COR-L47 (cell line): ENCODE measurements at places on chromosomes 2 and 18.

DNA sequence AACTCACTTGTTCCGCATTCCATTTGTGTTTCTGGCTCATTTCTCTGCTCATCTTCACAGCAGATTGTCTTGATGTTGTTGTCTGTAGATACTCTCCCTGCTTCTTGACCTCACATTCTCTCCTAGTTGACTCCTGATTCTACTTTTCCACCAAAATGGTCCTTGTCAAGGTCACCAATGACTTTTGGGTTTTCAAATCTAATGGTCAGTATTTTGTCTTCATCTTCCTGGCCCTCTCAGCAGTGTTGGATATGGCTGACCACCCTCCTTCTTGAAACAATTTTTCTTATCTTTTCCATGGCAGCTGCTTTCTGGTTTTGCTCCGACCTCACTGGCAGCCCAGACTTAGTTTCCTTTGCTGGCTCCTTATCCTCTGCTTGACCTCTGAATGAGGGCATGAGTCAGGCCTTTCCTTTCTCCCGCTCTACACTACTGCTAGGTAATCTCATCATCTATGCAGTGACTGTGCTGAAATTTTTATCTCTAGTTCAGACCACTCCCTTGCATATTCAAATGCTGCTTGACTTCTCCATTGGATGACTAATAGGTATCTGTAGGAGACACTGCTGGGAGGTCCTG, 386.6 kb upstream of the SPRED2 start:
- no peak for DNase-seq

DNA sequence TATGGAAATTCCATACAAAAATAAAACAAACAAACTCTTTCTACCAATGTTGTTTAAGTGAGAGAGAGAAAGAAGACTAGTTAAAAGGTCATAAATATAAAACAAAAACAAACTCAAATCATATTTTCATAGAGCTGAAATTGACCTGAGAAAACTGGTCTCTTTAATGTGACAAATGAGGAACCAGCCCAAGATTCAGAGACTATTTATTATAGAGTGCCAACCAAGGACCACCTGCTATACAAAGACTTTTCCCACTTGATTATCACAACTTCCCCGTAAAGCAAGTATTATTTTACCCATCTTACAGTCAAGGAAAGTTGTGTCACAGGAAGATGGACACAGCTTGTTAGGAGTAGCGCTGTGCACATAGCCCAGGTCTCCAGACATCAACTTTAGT, 13.3 kb downstream of the ANKRD44 start:
- no peak for DNase-seq

DNA sequence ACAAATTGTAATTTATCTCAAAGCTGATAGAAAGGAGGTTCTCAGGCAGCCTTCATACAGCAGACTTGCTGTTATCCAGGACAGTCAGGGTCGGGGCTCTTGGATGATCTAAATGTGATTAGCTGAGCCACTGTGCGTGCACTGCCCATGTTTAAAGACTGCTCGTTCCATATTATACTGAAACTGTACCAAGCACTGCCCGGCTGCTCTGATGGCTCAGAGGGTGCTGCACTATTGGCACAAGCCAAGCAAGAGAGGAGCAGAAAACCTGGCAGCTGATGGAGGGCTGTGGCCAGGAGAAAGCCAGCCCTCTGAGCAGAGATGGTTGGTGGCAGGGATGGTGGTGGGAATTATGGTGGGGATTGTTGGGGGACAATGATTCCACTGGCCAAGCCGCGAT, 63.4 kb downstream of the COL6A3 start:
- DNase-seq, result no peak

DNA sequence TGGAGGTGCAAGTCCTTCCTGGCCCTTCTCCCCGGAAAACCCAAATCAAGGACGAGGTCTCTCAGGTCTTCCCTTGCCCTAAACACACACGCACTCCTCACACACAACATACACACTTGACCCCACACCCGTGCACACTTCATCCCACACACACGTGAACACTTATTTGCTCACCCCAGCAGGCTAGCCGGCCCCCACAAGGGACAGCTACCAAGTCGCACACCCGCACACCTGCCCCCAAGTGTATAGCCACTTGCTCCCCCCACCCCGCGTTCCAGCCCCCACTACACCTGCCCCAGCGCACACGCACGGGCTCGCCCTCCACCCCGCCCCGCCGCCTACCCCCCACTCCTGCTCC, 359 bp downstream of the TGFBRAP1 start:
- DNase-seq, result no peak

DNA sequence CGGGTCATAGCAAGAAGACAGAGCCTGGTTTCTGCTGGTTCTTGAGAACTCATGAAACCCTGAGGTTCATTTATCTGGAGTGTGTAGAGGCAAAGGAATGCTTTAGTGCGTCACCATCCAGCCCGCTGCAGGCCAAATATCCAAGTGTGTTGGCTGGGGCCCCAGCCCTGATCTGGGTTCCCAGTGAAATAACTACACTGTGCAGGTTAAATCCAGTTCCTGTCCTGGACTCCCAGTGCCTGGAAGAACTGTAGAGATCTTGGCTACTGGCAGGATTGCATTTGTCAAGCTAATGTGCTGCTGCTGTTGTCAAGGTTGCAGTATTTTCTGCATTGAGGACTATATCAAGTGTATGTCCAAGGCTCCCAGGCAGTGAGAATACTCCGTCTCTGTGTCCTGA, 89.9 kb downstream of the MAPK4 start:
- DNase-seq, result no peak

GRCh38 chr2:55519938-55520885, 694 bp downstream of the CFAP36 start:
- DNase-seq, result no peak

GRCh38 chr2:241722896-241723454, 11.5 kb upstream of the D2HGDH start:
- DNase-seq, result no peak

GRCh38 chr18:35442701-35443100, 55.1 kb downstream of the INO80C start:
- no peak for DNase-seq

- peak; percentile 89 for DNase-seq
Observed at GRCh38 chr2:176473177-176473576, 203.9 kb downstream of the MTX2 start.

GRCh38 chr2:219041252-219041651, at the start of gene CFAP65:
CFAP65 (minus strand) TSS chr2:219041516; CDS start chr2:219039048, 2,468 bp downstream.
- peak; percentile 41 for DNase-seq

GRCh38 chr2:60934165-60934722, 52.9 kb downstream of the REL start:
- no peak for DNase-seq

GRCh38 chr18:32478317-32478716, 7.6 kb upstream of the GAREM1 start:
- no peak for DNase-seq

DNA sequence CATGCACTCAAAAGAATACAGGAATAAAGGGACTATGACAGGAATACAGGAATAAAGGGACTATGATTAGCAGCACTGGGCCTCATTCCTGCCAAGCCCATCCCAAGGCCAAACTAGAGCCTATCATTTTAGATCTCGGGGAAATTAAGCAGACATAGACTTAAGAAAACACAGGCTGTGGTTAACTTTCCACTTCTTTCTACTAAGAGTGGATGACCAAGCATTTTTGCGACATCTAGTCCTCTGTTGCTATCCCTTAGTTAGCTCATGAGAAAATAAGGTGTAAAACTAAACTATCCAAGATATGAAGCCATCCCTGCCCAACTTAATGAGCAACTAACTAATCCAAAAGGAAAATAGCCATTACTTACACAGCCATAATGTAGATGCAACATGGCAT, 5.9 kb downstream of the LYPD1 start:
- DNase-seq, result no peak

GRCh38 chr2:151905963-151906632, 77.9 kb upstream of the ARL5A start:
- DNase-seq, result no peak

- peak; percentile 23 for DNase-seq
Observed at GRCh38 chr2:239928391-239929350, 96.5 kb downstream of the NDUFA10 start.

GRCh38 chr2:170712653-170713542, 2.2 kb upstream of the SP5 start:
- no peak for DNase-seq

DNA sequence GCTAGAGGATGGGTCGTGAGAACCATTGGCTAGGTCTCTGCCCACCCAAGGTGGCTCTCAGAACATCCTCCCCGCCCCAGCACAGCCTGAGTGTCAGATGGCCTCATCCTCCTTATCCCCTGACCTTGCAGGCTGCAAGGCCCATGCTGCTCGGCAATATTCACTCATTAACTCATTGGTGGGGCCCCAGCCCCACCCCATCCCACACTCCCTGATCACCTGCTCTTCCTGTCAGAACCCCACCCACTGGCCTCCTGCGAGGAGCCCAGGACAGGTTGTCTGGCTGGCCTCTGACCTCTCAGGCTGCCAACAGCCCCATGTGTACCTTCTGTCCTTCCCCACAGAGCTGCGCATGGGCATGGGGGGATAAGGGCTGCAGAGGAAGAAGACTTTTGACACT, 5.3 kb downstream of the ADCY3 start:
- no peak for DNase-seq

GRCh38 chr18:68705119-68705518, 9.8 kb downstream of the TMX3 start:
- DNase-seq, result no peak

DNA sequence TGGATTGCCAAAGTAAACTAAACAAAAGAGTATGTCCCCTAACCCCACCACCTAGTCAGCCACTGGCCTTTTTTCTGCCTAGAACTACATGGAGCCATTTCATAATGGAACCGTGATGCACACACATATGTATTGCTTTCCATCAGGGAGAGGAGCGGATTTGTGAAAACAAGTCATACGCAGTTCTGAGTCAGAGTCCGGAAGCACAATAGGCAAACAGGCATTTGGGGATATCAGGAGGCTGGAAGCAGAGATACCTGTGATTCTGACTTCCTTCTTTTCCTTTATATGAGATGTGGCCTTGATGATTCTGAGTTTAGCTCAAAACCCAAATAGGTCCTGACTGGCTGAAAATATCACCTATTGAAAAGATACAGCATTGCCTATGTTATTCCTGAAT, 93.5 kb downstream of the TMEM163 start:
- DNase-seq, result no peak

DNA sequence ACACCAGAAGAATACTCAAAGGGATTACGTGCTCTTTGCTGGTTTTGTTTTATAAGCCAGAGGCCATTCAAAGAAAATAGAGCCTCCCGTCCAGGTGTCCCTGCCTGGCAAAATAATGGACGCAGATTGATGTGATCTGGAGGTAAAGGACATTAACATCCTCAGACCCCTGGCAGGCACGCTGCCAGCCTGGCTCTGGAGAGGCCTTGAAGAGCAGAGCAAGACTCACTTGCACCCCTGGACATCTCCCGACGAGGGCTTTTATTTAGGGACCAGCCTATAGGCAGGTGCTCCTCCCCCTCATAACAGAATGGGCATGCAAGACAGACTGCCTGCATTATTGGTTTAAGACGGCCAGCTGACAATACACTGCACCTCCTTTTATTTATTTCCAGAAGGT, 291.3 kb downstream of the BCL11A start:
- DNase-seq, result peak; percentile 65

DNA sequence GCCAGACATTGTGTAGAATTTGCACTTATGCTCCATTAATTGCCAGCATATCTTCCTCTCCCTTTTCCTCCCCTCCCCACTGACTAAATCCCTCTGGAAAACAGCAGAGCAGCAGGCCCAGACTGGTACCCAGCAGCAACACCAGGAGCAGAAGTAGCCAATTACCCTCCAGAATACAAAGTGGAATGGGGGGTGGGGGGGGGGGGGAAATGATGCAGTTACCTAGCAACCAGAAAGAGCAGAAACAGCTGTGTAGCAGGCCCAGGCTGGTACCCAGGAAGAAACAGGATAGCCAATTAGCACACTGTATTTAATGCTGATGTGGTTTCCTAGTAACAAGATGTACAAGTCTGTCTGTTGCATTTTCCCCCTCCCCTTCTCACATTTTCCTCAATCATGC, 52.3 kb downstream of the KLF7 start:
- DNase-seq, result peak; percentile 64

GRCh38 chr18:46429130-46429529, 227.9 kb downstream of the LOXHD1 start:
- no peak for DNase-seq

GRCh38 chr2:28391564-28392296, 928 bp upstream of the FOSL2 start:
- peak; percentile 54 for DNase-seq

- no peak for DNase-seq
Observed at GRCh38 chr18:35695803-35696202, 114.3 kb downstream of the GALNT1 start.

DNA sequence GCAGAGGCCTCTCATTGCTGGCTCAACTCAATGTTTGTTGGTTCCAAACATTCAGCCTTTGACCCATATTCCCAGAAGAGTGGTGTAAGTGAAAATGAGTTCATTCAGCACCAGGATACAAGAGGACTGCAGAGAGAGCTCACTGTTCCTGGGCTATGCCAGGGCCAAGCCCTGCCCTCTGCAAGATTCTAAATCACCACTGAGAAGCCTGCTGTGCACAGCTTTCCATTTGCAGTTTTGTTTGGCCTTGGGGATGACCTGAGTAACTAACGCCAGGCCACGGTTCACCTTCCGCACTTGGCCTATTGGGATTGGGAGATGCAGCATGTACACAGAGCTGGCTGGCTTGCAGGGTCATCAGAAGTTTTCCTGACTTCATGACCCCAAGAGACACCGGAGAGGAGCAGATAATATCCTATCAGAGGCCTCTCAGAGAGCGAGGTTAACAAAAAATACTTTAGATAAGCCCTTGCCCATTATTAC, 12.6 kb downstream of the GKN1 start:
- no peak for DNase-seq

GRCh38 chr2:53941749-53942148, 29.0 kb downstream of the PSME4 start:
- no peak for DNase-seq

DNA sequence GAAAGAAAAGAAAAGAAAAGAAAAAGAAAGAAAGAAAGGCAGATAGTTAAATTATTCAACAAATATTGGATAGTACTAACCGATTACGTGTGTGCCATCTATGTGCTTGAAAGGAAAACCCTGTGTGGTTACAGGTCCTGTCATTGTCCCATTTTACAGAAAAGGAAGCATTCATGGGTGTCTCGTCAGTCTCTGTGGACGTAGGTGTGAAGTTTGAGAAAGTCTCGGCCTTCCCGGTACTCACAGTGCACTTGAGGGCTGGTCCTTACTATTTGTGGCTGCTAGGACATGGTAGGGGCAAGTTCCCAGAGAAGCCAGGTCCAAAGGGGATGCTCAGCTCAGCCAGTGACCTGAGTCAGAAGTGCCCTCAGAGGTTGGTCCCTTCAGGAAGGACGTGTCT, 19.3 kb downstream of the SH3YL1 start:
- DNase-seq, result no peak

- DNase-seq, result no peak
Observed at GRCh38 chr2:234998404-234999211, 46.8 kb downstream of the SH3BP4 start.

DNA sequence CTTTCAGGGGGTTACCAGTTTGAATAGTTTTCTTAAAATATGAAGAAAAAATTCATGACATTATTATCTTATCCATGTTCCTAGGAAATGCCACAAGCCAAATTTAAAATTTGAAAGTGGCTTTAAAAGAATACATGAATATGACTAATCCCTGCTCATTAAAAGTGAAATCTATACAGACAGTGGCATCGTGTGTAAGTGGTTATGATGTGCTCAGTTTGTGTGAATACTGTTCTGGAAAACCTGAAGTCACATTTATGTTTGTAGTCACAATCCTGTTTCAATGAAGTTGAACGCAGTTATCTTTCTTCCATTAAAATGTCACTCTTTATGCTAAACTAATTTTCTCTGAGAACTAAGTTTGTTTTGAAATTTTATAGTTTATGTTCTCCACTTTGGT, 75.8 kb downstream of the GORASP2 start:
- no peak for DNase-seq

- DNase-seq, result peak; percentile 80
Observed at GRCh38 chr2:61707984-61708852, 145.6 kb downstream of the FAM161A start.
